DMS 273 treated with DMSO at 0.1 percent for 48 hours (cell line): ENCODE measurements at places on chromosomes 6 and 20.

DNA sequence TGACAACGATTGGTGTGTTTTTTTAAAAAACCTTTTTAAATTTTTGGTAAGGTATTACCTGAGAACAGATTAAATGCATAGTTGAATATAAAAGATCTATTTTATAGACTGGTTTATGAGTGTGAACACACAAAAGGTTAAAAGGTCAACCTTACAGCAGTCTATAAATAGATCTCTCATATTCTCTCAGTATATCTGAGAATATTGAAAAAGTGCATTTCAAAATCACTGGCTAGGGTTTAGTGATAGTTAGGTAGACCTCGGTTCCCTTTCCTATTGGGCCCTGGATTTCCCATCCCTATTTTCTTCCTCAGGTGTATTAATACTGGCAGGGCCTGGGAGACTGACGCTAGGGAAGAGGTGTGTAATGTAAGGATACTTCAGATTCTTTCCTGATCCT, 723 bp upstream of the ZNF451 start:
- no peak for DNase-seq

GRCh38 chr20:31901615-31902014, 31.2 kb downstream of the TTLL9 start:
- DNase-seq: no peak

- DNase-seq: no peak
Observed at GRCh38 chr6:163721435-163721834, 306.9 kb downstream of the QKI start.

- no peak for DNase-seq
Observed at GRCh38 chr6:11366934-11367637, 134.6 kb upstream of the NEDD9 start.

- DNase-seq: no peak
Observed at GRCh38 chr20:63345328-63346100, 15.6 kb downstream of the CHRNA4 start.

DNA sequence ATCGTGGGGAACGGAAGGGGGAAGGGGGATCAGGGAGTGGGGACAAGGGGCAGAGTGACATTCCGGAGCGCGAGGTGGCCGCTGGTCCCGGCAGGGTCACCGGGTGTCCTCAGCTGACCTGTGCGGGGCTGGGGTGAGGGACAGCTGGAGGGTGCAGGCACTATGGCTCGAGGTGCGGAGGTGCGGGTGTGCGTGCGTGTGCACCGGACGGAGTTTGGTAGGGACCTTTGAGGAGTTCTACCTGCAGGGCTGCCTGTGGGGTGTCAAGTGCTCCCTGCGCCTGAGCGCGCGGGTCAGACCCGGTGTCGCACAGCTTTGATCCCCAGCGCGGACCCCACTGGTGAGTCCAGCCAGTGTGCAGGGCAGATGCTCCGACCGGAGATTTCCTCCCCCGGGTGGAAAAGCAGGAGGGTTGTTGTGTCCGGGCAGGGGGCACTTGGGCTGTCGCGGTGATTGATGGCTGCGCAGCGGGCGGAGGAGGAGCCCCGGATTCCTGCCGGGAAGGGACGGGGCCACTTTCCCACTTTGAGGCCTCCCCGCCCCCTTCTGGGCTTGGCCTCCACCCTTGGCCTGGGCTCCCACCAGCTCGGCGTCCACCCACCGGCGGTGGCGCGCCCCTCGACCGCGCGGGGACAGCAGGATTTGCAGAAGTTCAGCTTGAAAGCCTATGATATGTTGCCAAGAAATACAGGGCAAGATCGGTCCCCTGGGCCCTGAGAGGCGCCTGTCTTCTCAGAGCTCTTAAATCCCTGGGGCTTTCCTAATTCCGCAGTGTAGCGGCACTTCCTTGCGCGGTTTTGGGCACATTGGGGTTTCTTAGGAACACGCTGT, 658 bp downstream of the RIN2 start:
- DNase-seq: peak; percentile 51

DNA sequence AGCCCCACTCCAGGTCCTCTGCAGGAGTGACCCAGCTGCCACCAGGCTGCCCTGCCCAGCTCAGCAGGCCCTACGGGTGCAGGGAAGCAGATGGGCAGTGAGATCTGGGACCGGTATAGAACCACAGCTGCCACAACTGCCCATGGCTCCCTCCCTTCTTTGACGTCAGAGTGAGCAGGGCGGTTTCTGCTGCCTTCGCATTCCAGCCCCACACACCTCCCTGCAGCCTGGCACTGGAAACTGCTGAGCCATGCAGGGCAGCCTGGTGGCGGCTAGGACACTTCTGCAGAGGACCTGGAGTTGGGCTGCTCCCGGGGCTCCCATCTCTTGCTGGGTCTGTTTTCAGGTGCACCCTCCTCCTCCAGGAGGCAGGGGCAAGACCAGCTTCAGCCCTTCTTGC, 101.6 kb upstream of the CD93 start:
- no peak for DNase-seq

GRCh38 chr6:89037141-89037900, 43.2 kb upstream of the PNRC1 start:
- no peak for DNase-seq

GRCh38 chr20:42634156-42634555, 555.5 kb downstream of the PTPRT start:
- no peak for DNase-seq

DNA sequence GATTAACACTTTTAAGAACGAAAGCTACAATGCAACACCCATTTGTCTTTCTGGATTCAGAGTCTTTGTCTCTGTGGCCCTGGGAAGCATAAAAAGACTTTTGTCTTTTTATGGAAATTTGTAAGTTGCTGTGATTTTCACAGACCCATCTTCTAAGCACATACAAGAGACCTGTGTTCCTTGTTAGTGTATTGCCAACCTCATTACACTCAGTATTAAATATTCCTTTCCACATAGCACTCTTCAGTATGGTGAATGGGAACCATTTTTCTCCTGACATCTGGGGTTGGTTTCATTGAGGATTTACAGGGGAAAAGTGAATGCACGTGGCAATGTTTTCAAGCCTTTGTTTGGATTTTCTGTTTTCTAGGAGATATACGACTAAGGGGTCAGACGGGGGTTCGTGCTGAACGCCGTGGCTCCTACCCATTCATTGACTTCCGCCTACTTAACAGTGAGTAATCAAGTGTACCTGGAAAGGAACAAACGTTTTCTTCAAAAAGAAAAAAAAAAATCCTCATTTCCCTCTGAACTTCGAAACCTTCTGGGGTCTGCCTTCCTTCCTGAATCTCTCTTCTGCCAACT, 141.7 kb downstream of the MTFR2 start:
- no peak for DNase-seq

DNA sequence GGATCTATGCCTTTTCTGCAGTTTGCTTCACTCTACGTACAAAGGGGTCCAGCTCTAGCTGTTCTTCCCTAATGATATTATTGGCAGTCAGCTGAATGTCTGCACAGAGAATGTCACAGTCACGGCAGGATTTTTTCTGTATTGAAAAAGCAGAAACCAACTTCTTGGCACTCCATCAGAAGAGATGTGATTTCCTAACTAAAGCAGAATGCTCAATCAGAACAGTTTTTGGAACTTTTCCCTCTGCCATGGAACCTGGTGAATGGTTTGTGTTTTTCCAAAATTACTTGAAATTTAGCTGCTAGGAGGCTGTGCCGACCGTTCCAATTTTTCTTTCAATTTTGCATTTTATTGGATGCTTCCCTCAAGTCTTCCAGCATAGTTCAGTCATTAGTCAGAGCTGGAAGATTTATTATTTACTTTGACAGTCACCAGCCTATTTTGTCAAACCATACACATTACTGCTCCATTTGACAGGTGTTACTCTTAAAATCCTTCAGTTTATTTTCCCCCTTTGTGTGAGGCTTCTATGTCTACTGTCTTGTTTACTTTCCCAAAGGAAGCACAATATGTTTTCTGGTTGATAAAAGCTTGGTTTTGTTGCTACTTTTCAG, 259.6 kb upstream of the EPHA7 start:
- no peak for DNase-seq
